CD4-positive, alpha-beta T cell treated with Interleukin-4 for 1 hour (primary cell): ENCODE measurements at places on chromosomes 5 and 9.
A peak's percentile ranks its signal among the peaks of the same experiment; 100 is the strongest.

DNA sequence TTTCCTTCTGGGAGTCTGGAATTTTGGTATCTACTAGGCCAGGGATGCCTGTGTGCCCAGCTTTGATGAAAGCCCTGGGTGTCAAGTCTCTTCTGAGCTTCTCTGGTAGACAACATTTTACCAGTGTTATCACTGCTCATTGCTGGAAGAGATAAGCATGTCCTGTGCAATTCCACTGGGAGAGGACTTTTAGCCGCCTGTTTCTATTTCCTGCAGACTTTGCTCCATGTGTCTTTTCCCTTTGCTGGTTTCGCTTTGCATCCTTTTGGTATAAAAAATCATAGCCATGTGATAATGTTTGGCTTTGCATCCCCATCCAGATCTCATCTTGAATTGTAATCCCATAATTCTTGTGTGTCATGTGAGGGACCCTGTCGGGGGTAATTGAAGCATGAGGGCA lies 163.2 kb downstream of the SLC28A3 start:
- no peak for DNase-seq

- DNase-seq = no peak
Measured at GRCh38 chr5:128455841-128456361, 82.1 kb downstream of the FBN2 start.

DNA sequence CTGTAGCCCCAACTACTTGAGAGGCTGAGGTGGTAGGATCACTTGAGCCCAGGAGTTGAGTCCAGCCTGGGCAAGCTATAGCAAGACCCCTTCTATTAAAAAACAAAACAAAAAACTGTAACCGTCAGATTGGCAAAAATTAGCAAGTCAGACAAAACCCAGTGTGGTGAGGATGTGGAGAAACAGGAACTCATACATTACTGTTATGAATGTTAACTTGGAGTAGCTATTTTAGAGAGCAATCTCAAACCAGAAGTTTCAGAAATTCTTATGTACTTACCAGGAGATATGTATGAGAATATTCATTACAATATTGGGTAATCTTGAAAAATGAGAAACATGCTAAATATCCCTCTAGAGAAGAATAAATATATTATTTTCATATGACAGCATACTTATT lies 120.3 kb downstream of the INVS start:
- DNase-seq = no peak

DNA sequence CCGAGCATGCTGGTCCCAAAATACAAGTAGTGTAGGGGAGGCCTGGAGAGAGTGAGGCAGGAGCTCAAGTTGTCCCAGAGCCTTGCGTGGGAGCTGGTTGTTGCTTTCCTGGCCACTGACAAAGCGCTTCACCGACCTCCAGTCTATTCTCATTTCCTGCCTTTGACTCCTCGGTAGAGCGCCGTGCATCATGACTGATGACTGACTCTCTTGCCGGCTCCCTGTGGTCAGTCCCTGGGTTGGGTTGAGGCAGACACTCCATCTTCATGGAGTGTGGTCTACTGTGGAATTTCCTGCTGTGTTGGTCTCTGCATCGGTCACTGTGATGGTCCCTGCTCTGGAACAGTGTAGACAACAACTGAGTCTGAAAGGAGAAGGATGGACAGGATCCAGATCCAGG lies 175.1 kb upstream of the S1PR3 start:
- DNase-seq = no peak

GRCh38 chr5:56598941-56599340 lies 216.4 kb upstream of the MAP3K1 start:
- DNase-seq = no peak

- no peak for DNase-seq
Measured at GRCh38 chr5:177611446-177612214, 11.7 kb downstream of the B4GALT7 start.

DNA sequence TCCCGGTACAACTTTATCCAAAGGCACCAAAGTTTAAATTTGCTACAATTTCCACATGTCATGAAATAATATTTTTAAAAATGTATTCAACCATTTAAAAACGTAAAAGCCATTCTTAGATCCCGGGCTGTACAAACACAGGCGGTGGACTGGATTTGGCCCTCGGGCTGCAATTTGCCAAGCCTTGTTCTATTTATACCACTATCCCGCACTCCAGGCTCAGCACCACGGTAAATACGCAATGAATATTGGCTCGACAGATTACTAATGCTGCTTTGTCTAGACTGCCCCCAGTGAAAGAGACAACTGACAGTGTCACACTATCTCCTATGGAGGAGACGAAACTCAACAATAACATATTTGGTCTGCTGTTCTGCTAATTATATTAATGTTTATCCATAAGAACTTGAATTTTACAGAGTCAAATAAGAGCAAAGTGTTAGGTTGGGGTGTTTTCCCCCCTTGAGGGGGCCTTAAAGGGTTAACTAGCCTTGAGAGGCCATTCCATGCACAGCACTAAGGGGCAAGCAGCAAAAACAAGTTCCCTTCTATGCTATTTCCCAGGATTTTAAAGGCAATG lies 98.1 kb downstream of the MARCHF11 start:
- no peak for DNase-seq

DNA sequence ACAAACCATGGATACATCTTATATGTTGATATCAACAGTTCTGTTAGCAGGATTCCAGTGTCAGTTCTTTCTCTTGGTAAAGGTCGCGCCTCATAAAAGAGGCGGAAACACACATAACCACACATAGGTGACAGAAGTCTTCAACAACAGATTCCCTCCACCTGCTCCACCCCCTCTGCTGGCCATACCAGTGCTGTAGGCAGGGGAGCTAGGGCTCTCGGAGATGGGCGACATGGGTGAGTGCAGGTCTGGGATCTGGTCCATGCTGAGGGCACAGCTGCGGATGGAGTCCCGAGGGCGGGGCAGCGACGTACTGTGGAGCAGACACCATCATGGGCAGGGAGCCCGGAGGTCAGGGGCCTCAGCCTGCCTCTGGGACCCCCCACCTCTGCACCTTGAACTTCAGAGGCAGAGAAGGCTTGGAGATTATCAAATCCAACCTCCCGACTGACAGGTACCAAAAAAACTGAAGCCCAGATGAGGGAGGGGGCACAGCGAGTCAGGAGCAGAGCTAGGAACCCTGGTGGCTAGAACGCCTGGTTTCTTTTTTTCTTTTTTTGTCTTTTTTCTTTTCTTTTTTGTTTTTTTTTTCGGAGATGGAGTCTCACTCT lies 12.0 kb upstream of the TOR2A start:
- DNase-seq = peak; percentile 45

DNA sequence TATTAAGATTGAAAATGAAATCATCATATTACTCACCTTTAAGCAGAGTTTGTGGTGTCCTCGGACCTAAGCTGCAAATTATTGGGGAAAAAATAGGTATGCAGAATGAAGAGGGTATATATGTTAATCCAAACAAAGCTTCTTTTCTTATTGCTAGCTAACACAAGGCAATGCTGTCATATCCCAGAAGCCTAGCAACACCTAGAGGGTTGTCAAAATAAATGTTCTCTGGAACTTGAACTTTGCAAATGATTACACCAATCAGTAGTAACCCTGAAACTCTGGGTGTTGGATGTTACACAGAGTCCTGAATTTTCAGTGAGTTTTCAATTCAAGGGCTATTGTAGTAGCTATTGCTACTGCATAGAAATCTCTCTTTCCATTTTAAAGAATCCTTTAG lies at the start of gene C6:
C6 (minus strand) TSS at position 193 of the 400 bp plus-strand sequence. CDS start 10,302 bp downstream, outside the sequence.
- DNase-seq = no peak

- DNase-seq = no peak
Measured at GRCh38 chr5:89395111-89395510, 512.1 kb upstream of the MEF2C start.

DNA sequence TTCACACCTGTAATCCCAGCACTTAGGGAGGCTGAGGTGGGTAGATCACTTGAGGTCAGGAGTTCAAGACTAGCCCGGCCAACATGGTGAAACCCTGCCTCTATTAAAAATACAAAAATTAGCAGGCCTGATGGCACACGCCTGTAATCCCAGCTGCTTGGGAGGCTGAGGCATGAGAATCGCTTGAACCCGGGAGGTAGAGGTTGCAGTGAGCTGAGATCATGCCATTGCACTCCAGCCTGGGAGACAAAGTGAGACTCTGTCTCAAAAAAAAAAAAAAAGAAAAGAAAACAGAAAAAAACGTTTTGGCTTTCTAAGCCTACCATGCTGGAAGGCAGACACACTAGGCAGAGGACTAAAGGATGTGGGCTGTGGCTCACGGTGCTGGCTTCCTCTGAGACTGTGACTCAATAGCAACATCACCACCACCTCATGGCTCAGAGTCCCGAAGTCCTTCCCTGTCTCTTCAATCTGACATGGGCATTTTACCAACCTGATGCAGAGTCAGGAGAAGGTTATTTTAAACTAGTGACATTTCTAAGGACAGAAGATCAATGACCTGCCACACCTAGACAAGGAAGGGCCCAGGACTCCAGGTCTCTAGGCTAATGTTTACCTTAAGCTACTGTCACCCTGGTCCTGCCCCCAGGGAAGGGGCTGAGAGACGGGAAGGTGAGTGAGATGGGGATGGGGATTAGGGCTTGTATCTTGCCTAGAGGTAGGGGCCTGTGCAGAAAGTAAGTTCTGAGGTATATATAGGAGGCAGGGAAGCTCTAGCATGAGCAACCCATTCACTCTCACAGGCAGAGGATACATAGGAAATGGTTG lies 3.7 kb downstream of the ECSCR start:
- peak; percentile 85 for DNase-seq

DNA sequence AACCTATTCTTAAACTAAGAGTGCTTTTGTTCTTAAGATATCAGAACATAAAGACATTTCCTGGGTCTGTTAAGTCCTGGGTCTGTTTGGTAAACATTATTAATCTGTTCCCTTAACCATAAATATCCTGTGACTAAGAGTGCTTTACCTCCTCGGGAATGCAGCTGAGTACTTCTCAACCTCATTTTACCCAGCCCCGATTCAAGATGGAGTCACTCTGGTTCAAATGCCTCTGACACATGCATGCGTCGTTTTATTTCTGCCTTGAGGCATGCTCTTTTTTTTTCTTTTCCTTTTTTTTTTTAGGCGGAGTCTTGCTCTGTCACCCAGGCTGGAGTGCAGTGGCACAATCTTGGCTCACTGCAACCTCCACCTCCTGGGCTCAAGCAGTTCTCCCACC lies 39.8 kb upstream of the FBXL17 start:
- no peak for DNase-seq

DNA sequence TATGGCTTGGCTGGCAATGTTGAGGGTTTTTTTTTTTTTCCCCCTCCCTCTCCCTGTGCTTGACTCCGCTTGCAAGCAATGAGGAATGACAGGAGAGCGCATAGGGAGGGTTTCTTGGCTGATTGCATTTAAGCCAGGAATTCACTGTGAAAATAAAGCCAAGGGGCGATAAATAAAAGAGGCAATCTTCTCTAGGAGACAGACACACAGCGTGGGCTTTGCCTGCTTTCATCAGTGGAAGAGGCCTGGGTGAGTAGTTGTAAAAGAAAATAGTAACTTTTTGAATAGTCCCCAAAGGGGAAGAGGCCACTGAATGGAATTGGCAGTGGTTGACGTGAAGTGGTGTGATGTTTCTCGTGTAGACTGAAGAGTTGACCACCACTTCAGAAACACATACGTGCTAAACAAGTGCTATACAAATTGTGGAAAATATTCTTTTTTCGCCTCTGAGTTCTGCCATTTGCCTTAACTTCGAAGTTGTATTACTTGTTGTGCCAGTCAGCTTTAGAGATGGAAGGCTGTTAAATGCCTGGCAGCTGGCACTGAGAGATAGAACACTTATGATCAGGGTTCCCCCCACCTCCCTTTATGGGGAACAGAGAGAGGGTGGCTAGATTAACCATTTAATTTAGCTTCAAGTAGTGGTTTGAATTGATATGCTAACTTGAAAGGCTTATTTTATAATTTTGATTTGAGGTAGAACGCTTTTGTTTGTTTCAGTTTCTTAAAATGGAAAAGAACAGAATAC lies 3.0 kb downstream of the ZSWIM6 start:
- no peak for DNase-seq

- peak; percentile 34 for DNase-seq
Measured at GRCh38 chr5:123438902-123439301, 15.7 kb upstream of the CEP120 start.

DNA sequence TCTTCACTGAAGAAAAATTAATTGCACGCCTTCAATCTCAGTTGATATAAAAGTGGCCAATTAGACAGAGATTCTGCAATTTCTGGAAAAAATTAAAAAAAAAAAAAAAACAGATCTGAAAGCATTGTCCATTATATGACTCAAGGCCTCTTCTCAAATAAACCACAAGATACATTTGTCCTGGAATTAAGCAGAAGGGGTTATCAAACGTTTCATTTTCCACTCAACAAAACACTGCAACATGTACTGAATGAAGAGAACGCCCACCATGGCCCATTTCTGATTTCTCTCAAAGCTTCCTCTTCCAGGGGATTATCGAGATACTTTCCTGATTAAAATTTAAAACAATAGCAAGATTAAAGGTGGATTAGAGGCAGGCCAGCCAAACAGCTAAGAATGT lies 5.8 kb upstream of the PAPPA start:
- DNase-seq = no peak

DNA sequence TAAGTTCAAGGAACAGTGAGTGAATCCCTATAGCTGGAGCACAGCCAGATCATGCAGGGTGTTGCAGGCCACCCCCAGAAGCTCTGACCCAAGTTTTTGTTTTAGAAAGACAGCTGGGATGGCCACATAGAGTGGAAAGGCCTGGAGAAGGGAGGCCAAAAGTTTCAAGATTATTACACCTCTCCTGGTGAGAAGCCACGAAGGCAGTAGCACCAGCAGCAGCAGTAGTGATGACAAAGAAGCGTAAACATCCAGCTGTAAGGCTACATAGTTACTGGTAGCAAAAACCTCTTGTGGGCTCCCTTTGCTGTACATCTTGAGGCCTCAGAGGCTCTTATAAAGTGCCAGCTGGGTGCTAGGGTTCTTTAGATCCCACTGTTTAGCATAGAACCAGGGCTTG lies 11.8 kb downstream of the ADAMTSL1 start:
- DNase-seq = no peak

DNA sequence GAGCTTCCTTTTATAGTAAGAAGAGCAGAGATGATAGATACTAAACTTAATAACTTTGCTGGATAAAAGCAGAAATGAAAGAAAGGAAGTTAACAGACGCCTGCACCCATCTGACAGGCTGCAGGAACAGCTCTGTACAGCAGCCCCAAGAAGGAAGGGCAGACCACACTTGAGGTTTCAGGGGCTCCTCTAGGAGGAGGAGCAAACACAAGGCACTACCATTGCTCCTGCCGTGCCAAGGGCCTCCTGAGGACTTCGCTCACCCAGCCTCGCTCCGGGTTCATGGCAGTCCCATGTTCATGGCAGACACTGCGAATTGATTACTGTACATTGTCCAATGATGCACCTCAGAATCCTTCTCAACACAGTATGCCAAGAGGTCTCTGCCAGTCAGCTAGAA lies 85.1 kb downstream of the AMBP start:
- DNase-seq = peak; percentile 11

DNA sequence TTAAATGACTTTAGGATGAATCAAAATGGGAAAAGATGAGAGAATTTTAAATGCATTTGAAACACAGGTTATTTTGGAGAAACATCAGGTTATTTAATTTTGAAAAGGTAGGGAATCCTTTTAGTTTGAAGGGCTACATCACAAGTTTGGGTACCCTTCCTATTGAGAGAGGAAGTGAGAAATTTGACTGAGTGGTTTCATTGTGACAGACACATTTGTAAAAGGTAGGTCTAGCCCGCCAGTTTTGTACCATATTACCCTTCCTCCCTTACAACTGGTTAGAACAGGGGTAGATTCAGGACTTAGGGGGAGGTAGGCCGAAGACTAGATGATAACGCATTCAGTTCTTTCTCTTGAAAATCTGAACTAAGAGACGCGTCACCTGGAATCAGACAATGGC lies 464.2 kb downstream of the EBF1 start:
- DNase-seq = no peak
